ENCODE measurements at places on chromosomes 3 and 15. TPM values are rescaled to one million over a fixed set of nuclear protein-coding genes. Genes with fewer than 3 reads are reported as not detected.

DNA sequence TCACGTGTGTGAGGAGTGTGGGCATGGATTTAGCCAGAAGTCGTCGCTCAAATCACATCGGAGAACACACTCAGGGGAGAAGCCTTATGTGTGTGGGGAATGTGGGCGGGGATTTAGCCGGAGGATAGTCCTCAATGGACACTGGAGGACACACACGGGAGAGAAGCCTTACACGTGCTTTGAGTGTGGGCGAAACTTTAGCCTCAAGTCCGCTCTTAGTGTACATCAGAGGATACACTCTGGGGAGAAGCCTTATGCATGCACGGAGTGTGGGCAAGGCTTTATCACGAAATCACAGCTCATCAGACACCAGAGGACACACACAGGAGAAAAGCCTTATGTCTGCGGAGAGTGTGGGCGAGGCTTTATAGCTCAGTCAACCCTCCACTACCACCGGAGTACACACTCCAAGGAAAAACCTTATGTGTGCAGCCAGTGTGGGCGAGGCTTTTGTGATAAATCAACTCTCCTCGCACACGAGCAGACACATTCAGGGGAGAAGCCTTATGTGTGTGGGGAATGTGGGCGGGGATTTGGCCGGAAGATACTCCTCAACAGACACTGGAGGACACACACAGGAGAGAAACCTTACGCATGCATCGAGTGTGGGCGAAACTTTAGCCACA lies 28.1 kb downstream of the ZNF589 start:
- peak; percentile 39 for DNase-seq

DNA sequence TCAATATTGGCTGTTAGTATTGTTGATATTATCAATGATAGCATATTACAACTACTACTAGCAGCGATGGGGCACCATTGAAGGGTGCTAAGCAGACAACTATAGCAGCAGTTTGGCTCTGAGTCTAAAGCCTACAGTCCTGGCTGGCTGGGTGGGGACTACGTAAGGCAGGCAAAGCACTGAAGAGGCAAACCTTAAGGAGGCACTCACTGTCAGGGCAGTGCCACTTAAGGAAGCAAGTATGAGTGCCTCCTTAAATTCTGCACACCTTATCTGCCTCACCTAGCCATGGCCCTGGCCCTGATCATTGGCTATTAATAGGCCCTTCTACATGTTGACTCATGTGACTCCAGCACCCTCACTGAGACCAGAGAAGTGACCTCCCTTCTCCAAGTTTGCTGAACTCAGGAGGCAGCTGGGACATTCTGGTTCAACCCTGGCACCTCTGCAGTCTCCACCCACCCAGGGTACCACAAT lies 20.6 kb downstream of the CDCP1 start:
- peak; percentile 87 for DNase-seq

FOXB1 gene
- total RNA-seq = not detected

- DNase-seq = peak; percentile 99
Observed at GRCh38 chr3:184174646-184175492, at the start of gene AP2M1. AP2M1 (plus strand) TSS chr3:184174855; CDS start chr3:184176994, 2,139 bp downstream.

TRAK1 gene
- total RNA-seq = 105 TPM

DNA sequence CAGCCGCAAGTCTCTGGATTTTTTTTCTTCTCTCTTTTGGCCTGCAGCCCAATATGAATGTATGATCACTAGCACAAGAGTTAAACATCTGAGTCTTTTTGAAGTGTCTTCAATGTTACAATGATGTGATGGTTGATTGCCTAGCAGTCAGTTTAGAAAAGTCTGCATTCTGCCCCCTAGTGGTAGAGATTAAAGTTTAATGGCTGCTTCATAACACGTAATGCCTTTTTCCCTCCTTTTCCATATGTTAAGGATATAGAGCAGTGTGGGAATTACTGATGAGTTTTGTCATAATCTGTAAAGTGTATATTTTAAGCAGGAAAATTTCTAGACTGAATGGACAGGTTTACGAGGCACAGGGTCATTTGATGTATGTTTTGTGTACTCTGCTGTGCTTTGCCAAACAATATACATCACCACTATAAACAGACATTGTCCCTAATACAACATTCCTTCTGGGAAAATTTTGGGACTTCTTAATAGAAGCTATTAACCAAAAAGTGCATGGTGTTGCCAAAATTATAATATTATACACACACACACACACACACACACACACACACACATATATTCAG lies 1038.5 kb upstream of the NR2F2 start:
- DNase-seq = peak; percentile 63

Measured in stomach (tissue), 19 donors.